ENCODE measurements at places on chromosomes 4 and X.

DNA sequence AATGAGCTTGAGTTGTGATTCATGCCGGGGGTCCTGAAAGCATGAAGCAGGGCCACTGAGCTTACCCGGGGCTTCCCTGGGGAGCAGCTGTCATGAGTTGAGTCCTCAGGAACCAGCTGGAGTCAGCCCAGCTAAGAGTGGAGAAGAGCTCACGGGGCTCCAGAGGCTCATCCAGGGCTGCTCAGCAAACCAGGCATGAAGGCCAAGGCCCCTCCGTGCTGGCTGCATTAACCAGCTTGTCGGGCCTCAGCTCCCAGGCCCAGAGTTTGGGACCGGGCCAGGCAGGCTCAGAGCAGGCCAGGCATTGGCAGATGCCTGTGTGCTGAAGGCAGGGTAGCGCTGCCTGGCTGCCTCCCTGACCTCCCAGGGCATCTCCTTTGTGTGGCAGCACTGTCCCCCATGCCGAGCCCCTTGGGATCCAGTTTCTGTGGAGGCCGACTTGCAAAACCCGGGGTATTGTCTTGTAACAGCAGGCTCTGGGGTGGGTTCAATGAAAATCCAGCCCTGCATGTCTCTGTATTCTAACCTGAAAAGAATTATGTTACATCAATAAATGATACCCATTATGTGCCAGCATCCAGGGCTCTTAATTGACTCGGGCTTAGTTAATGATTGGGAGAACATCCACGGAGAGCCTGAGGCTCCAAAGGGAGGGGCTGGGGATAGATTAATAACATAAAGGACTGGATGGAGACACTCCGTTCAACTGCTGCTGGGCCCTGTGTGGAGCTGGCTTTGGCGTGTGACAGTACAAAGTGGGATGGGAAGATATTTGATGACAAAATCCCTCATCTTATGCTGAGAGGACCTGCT, 68.0 kb upstream of the MSX1 start:
- no peak for DNase-seq

- no peak for DNase-seq
Observed at GRCh38 chr4:53779025-53779424, 187.7 kb upstream of the LNX1 start.

DNA sequence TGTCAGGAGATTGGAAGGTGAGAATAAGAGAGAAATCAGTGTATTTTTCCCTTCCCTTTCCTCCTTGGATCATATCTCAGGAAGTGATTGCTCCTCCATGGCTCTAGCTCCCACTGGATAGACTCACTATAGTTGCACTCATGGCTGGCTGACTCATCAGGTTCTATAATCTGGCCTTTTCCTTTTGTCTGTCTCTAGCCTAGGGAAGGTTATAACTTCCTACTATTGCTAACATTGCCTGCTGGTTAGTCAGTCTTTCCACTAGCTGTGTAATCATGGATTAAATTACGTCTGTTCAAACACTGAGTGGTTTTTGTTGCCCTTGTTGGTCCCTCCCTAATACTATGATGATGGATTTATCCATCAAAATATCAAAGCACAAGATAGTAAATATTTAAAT, 195.5 kb upstream of the VEGFC start:
- DNase-seq: peak; percentile 36

GRCh38 chr4:55107054-55107453, 18.3 kb downstream of the KDR start:
- DNase-seq: no peak

DNA sequence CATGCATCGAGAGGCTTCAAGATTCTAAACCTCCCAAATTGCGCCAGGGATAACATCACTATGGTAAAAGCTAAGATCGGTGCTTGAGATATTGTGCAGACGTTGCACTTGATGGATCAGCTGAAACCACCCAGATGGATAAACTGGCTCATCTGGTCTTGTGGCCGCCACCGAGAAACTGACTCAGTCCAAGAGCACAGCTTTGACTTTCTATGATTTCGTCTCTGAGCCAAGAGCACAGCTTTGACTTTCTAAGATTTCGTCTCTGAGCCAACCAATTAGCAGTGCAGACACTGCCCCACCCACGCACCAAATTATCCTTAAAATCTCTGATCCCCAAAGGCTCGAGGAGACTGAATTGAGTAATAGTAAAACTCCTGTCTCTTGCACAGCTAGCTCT, 687.2 kb downstream of the FAM133A start:
- no peak for DNase-seq

DNA sequence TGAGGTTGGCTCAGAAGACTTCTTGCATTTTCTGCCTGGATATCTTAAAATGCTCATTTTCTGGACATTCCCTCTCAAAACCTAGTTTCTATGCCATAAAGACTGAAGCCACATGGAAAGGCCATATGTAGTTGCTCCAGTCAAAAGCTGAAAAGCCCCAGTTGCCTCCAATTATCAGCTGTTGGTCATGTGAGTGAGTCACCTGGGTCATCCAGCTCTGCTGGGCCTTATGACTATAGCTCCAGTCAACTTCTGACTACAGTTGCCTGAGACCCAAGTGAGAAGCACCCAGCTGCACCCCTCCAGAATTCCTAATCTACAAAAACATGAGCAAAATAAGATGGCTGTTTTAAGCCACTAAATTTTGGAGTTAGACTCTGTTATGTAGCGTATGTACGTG, 41.9 kb downstream of the HELQ start:
- no peak for DNase-seq

- no peak for DNase-seq
Observed at GRCh38 chrX:94288972-94289371, 615.0 kb downstream of the FAM133A start.

DNA sequence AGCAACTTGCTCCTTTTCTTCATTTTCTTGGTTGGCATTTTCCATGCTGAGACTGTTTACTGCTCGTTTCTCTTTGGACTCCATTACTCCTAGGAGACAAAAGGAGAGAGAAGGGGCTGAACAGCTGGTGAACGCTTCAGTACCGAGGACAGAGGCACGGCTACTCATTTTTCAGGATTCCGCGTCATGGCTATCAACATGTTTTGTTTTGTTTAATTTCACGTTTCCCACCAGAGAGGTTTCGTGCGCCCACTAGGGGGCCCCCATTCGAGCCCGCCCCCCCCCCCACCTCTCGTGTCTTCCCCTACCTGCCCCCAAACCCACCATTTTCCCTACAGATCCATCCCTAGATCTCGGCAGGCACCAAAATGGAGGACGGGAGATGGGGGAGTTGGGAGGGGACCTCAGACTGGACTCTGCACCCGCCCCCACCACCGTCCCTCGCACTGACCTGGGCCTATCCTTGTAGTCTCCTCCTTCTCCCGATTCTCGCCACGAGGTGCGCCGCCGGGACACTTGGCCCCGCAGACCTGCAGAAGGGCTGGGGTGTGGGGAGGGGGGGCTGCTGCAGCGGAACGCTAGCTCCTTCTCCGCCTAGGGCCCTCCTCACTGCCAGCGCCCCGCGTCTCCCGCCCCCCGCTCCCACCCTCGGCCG, 653 bp downstream of the BEX1 start:
- DNase-seq: no peak

- no peak for DNase-seq
Observed at GRCh38 chr4:173418639-173419038, 19.7 kb upstream of the SCRG1 start.

GRCh38 chr4:39032218-39033085, at the start of gene TMEM156:
Gene TMEM156 (minus strand): TSS chr4:39032409. CDS start chr4:39032313, 96 bp downstream.
- DNase-seq: no peak
